ENCODE measurements at places on chromosomes 12 and 14.

DNA sequence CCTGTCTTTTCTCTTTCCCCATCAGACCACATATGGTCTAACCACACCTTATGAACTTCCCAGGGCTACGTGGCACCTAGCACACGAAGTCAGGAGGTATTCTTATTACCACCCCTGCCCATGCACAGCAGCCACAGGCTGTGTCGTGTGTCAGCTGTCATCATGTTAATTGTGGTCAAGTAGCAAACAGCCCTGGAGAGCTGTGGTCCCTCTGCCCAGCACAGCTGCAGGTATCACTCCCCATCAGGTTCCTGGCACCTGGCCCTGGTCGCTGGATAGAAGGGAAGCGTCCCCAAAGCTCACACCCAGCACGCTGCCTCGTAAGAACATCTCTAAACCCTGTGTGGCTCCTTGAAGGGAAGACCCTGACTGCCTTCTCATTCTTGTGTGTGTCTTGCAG lies 45.4 kb downstream of the CLMN start:
- DNase-seq: no peak

DNA sequence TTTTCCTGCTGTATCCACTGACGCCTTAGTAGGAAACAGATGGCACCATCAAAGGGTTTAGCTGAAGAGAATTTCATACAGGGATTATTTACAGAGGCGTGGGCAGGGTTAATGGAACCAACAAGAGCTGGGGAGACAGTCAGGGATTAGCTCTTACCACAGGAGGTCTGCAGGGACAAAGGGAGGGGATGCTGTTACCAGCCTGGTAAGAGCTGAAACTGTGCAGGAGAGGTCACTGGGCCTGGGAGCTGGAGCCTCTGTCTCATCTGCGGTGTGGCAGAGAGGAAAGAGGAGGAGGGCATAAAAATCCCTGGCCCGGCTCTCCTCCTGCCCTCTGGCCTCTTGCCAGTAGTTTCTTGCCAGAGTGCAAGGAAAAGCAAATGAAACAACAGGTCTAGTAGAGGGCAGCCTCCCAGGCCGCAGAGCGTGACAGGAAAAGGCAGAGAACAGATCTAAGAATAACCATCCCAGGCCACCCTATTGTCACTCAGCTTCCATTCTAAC lies 18.9 kb upstream of the POC1B start:
- DNase-seq: peak; percentile 61

- DNase-seq: no peak
Measured at GRCh38 chr12:131425112-131426075, 285.5 kb upstream of the SFSWAP start.

DNA sequence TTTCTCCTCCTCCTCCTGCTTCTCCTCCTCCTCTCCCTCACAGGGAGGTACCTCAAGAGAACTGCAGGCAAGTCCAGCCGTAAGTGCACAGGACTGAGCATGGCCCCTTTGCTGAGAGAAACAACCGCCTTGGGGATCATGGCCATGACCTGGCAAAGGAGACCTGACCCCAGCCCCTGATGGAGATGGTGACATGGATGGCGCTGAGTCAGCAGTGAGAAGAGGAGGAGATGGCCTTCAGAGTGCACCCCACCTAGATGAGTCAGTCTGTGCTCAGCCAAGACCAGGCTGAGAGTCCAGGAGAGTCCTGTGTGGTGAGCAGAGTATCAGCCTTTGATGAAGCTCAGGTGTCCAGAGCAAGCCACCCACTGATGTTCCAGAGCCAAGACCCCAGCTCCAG lies 36.4 kb downstream of the MEG3 start:
- no peak for DNase-seq

DNA sequence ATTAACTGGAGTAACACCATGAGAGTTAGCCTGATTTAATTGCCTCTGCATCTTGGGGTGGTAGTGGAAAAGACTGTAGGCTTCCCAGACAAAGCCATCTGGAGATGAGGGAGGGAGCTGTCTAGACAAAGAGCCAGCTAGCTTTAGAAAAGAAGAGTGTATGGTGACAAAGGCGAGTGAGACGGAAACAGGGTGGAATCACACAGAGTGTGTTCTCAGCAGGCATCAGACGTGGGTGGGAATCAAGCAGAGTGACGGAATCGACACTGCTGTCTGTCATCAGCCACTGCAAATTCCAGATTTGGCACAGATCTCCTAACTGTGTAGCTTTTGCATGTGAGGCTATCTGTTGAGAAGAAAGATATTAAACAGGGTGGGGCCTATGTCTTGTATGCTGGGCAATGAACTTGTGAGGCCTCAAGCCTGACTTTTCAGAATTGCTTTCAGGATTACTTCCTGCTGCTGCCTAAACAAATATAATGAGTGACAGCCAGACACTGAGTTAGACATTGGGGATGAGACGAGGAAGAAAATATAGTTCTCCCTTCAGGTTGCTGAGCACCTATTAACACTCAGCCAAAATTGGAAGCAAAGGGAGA lies 236.5 kb upstream of the GRIP1 start:
- DNase-seq: no peak

DNA sequence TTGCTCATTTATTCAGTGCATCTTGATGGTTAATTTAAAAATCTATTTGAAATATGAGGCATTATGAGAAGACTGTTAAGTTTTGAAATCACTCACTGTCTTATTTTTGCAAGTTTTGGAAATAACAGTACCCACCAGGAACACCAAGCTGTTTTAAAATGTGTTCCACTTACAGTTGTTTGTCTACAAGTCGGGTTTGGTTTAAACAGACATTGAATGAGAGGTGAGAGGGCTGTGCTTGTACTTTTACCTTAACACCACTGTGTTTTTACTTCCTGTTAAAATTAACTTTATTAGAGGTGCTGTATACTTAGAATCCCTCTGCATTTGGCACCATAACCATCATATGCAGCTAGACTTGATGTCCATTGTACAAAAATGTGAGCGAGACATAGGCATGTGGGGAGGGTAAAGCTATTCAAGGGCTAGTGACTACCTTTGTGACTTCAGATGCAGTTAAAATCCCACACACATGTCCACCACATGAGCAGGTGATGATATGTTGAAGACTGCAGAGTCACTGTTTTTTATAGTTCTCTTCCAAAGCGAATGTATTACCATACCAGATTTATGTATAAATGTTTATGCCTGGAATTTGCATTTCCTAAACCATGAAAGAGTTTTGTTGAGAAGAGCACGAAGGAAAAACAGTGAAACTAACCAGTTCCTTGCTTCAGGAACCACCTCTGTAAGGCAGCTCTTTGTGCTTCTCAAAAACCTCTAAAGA lies 12.9 kb downstream of the ELK3 start:
- no peak for DNase-seq

- DNase-seq: no peak
Measured at GRCh38 chr12:108689314-108690190, 41.8 kb downstream of the CORO1C start.

GRCh38 chr14:55381561-55381960 lies 30.1 kb downstream of the ATG14 start:
- no peak for DNase-seq

GRCh38 chr12:22808860-22809259 lies 183.9 kb downstream of the ETNK1 start:
- DNase-seq: no peak

DNA sequence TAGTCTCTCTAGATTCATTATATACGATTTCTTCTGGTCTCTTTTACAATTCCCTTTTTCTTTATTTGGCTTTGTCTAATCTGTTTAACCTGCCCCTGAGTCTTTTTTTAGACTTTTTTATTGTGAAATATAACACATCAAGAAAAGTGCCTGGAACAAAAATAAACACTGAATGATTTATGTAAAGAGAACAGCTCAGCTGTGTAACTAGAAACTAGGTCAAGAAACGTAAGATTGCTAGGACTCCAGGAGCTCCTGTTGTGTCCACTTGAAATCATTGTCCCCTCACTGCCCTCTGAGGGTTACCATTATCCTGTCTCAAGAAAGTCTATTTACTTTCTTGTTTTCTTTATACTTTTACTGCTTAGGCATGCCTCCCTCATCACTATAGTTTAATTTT lies 23.1 kb downstream of the EXD2 start:
- DNase-seq: no peak

GRCh38 chr12:12025799-12026386 lies 44.8 kb upstream of the BCL2L14 start:
- DNase-seq: no peak

GRCh38 chr12:70892593-70892992 lies 27.9 kb downstream of the PTPRR start:
- DNase-seq: no peak

DNA sequence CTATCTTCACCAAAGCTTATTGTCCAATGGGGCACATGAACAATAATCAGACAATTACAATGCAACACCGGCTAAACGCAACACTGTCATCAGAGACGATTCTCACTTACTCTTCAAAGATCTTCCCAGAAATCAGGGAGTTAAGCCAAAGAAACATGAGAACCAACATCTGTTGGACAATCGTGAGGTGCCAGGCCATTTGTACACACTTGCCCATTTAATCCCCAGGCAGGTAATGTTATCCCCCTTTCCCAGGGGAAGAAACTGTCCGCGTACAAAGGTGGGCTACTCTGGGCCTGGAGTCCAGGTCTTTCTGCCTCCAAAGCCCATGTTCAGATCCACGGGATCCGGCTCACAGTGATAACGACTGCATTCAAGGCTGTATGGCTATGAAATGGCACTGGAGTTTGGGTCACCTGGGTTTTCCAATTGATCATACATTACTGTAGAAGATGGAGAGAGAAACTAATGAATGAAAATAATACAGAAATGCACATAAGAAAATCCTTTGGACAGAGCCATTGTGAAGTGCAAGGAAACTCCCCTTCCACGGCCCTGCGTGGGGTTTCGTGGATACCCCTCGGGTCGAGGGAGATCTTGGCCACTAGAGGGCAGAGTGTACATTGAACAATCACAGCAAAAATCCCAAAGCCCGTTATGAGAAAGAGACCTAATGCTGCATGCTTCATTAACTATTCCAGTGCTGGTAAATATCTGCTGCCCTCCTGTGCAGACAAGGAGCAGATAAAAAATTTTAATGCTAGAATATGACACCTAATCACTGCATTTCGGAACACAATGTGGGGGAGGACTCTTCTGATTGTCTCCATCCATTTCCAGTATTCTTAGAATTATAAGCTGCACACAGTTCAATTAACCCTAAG lies 111.4 kb downstream of the EGLN3 start:
- DNase-seq: peak; percentile 67

GRCh38 chr14:74488786-74489397 lies 4.2 kb downstream of the NPC2 start:
- no peak for DNase-seq

DNA sequence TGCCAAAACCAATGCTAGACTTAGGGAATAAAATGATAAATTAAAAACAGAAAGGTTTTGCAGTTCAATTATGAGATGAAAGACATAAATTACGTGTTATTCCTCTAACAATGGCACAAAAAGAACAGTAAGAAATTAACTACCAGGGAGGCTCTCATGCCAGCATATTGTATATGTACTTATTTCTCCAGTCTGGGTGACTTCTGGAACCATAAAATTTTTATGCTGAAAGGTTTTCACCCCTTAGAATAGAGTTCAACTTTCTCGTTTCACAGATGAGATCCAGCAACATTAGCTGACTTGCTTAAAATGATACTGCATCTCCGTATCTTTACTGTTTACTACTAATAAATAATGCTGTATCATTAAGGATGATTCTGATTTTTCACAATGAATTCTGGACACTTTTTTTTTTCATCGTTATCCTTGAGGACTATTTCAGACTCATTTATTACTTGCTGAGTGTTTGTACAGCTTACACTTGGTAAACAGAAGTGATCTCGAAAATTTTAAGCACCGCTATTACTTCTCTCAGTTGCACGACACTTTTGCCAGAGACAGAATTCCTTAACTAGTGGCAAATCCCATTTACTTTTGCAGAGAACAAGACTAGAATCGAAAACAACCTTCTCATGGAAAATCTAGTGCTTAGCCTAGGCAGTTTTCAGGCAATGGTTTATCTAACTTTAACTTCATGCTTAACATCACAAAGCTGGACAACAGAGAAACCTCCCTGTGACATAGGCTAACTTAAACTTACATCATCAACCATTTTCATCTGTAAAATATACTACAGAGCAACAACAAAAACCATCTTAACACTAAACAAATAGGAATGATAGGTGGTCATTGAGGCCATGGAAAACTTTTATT lies 2.7 kb downstream of the RSRC2 start:
- DNase-seq: no peak

- no peak for DNase-seq
Measured at GRCh38 chr14:25537846-25538455, 488.0 kb upstream of the STXBP6 start.

DNA sequence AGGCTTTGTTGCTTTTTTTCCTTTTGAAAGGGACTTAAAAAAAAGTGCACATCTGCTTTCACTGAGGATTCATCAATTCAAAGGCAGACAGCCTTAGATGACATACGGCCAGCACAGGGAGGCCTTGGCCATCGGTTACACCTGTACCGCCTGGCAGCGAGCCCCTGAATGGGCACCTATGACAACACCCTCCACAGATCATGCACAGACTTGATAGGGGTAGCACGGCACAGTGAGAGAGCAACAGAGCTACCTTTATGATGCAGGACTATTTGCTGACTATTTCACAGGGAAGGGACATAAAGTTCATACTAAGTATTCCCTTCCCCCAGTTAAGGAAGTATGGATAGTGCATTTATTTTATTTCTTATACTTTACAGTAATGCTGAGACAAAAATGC lies 137.9 kb upstream of the ARID2 start:
- DNase-seq: no peak

- DNase-seq: no peak
Measured at GRCh38 chr12:116368196-116369194, 91.0 kb upstream of the MED13L start.

- no peak for DNase-seq
Measured at GRCh38 chr12:104056419-104056972, 6.5 kb upstream of the GLT8D2 start.

DNA sequence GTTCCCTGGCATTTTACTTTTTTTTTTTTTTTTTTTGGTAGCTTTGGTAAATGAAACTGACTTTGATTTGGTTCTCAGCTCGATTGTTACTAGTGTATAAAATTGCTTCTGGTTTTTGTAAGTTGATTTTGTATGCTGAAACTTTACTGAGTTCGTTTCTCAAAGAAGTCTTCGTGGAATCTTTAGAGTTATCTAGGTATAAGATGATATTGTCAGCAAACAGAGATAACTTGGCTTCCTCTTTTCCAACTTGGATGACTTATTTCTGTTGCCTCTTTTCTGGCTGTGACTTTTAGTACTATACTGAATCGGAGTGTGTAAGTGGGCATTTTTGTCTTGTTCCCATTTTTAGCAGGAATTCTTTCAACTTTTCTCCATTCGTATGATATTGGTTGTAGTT lies 28.1 kb downstream of the USP15 start:
- DNase-seq: no peak
